Fibroblast of mammary gland (primary cell): ENCODE measurements at places on chromosomes 1 and 21.

DNA sequence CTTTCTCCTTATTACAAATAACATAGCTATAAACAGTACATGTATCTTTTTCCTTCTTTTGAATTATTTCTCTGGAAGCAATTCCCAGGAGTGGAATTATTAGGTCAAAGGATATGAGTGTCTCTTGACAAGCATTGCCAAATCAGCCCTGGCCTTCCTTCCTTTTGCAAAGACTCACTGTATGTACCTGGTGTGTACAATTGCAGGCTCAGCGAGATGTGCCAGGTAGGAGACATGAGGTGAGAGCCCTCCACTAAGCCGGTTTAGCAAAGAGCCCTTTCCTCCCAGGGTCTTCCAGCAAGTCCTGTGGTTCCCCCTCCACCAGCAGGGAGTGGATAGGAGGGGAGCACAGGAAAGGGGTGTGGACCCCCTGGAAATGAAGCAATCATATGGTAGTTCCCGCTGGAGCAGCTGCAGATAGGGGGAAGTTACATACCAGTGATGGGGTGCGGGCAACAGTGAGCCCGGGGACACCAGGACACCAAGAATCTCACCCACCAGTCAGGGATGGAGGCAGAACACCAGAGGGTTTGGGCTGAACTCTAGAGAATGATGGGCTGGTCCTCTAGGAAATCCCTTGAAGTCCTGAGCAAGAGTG lies 18.3 kb downstream of the RCSD1 start:
- no peak for DNase-seq

- DNase-seq, result peak; percentile 35
These were observed 233 bp downstream of the ADAMTS5 start for GRCh38 chr21:26966649-26967061.

- DNase-seq, result no peak
These were observed 43.5 kb downstream of the FBXO2 start for GRCh38 chr1:11610629-11611180.

- DNase-seq, result no peak
These were observed 457.3 kb upstream of the RGS18 start for GRCh38 chr1:191700922-191701321.

DNA sequence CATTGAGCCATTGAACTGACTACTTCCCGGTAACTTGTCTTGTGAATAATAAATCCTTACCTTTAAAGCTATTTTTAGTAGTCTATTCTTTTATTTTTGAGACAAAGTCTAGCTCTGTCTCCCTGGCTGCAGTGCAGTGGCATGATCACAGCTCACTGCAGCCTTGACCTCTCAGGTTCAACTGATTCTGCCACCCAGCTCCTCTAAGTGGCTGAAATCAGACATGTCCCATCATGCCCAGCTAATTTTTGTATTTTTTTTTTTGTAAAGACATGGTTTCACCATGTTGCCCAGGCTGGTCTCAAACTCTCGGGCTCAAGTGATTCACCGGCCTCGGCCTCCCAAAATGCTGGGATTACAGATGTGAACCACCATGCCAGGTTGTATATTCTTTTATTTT lies 59.3 kb upstream of the PTGS2 start:
- DNase-seq, result no peak

DNA sequence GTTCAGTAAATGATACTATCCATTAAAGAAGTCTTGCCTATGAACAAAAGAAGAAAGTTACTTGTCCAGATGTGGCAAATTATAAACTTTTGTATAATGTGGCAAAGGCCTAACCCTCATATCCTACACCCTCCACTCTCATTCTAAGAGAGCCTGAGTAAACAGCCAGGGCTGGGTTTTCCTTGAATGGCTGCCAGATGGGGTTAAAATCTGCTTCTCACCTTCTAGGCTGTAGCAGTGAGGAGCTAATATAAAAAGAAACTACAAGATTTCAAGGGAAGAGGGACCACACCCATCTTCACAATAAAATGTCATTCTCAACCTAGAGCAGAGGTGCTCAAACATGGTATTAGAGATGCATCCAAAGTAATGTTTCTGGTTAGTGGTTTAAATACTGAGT lies 8.9 kb downstream of the RABIF start:
- no peak for DNase-seq

DNA sequence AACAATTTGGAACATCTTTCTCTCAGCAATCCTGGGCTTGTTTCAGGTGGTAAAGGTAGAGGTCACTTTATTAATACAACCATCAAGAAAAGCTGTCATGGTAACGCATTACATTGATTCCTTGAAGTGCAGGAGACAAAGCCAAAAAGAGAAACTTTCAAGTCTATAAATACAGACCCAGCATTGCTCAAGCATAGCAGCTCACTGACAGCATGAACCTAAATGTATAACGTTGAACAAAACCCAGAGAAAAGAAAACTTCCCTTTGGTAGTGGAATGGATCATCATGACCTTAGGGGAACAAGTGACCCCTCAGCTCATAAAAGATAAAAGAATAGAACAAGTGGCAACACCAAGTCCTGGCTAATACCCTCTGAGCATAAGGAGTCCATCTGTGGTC lies 332.2 kb downstream of the NTNG1 start:
- no peak for DNase-seq

DNA sequence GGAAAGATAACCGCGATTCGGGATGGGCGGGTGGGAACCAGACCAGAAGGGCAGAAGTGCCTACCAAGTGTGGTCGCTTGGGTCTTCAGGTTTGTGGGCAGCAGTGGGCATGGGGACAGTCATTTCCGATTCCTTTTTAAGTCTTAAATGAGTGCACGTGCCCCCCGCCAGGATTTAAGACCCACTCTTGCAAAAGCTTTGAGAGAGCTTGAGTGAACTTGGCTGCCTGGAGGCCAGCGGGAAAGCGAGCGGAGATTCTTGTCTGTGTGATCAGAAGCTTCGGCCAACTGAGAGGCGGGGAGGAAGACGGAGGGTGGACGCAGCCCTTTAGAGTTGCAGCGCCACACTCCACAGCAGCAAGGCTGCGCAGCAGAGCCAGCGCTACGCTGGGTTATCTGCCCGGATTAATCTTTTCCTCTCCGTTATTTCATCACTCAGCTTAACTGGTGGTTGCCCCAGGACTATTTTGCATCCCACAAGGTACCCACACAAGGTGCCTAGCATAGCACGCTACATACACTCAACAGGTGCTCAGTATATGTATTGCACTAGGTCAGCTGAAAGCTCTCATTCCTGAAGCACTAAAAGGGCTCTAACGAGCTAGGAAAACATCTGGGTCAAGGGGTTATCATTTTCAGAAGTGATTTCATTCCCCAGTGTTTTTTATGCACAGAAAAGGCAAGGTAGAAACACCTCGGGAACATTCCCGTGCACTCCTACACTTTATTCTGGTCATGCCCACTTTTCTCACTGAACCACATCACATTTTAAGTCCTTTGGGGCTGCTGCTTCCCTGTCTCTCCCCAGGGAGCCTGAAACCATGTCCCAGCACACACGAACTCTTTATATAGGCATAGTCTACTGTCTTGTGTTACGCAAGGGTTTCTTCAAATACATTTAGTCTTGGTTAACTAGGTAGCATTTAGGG lies 1.5 kb upstream of the BATF3 start:
- DNase-seq, result peak; percentile 52

GRCh38 chr1:166040202-166040997 lies 126.4 kb downstream of the FAM78B start:
- no peak for DNase-seq

- no peak for DNase-seq
These were observed 30.2 kb downstream of the LAMB3 start for GRCh38 chr1:209621741-209622655.

DNA sequence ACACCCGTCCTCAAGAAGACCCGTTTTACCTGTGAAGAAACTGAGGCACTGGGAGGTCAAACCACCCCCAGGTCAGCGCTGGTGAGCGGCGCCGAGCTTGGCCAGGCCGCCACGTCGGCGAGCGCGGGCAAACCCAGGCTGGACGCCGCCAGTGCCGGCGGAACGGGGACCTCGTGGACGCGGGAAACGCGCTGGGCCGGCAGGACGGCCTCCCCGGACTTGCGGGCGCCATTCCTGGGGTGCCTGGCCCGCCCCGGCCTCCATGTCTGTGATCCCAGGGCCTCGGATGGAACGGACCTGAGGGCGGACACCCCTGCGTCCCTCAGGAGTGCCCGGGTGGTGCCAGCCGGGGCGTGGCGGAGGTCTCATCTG lies 764 bp upstream of the SUMO3 start:
- DNase-seq, result no peak

- no peak for DNase-seq
These were observed 2.4 kb upstream of the WNT9A start for GRCh38 chr1:227949954-227950734.

DNA sequence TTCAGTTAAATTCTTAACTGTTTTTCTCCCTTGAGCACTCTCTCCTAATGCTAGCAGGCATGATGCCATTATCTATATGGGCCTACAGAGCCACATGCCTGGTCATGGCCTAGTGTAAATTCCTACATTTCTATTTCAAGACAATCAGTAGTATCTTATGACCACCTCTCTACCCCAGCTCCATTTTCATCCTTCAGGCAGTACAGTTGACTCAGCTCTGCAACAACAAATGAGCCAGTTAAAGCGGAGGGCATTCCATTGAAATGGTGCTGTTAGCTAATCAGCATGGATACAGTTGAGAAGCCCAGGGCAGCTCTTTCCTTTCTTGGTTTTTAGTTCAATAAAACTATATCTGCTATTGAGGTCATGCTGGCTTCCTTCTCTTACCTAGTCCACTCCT lies 150.0 kb downstream of the PPP1R12B start:
- no peak for DNase-seq

GRCh38 chr1:204630132-204630905 lies 55.2 kb downstream of the LRRN2 start:
- DNase-seq, result no peak

GRCh38 chr1:78102916-78103315 lies 57.1 kb downstream of the GIPC2 start:
- DNase-seq, result peak; percentile 59

- peak; percentile 17 for DNase-seq
These were observed 486 bp downstream of the HSPA13 start for GRCh38 chr21:14382486-14382834.

DNA sequence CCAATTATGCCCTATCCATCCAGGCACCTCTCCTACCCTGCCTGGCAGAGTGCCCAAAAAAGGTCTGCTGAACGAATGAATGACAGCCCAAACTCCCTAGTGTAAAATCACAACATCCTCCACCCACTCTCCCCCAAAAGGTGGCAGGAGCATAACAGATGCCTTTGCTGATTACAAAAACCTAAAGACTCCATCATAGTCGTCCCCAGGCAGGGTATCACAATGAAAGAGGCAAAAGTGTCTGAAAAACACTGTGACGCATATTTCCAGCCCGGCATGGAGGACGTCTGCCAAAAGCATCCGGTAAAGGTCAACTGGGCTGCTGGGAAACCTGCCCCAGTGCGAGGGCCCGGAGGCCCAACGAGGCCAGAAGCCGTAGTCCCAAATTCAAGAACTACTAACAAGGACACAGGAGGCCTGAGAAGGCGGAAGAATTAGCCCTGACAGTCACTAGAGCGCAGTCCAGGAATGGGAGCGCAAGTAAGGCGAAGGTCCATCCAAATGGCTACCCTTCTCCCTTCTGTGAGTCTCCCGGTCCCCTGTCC lies 576 bp downstream of the SMIM12 start:
- DNase-seq, result peak; percentile 66

DNA sequence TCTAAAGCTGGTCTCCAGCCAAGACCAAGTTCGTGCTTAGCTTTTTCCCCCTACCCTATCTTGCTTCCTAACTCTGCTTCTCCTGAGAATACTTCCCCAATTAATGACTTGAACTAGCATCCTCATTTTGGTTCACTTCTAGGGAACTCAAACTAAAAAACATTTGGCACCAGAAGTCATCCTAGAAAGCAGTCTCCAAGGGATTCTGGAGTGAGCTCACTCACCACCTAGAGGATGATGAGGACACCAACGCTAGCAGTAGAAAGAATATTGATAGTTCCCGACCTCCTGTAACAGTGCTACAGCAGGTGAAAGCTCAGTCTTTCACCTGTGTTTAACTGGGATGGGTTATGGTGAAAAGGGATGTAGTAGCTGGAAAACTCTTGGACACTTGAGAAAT lies 4.7 kb upstream of the PSMB2 start:
- peak; percentile 31 for DNase-seq

DNA sequence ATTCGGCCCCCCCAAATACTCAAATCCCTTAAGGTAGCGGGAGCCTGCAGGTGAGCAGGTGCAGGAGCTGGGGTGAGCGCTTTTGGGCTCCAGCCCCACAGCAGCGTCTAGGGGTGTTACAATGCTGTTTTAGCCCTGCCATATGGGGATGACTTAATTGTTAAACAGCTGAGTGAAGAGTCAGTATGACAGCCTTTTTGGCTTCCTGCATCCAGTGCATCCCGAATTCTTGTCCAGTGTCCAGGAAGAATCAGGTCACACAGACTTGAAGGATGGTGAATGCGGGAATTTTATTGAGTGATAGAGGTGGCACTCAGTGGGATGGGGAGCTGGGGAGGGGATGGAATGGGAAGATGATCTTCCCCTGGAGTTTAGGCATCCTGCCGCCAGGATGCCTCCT lies 30.4 kb upstream of the HHAT start:
- DNase-seq, result no peak

DNA sequence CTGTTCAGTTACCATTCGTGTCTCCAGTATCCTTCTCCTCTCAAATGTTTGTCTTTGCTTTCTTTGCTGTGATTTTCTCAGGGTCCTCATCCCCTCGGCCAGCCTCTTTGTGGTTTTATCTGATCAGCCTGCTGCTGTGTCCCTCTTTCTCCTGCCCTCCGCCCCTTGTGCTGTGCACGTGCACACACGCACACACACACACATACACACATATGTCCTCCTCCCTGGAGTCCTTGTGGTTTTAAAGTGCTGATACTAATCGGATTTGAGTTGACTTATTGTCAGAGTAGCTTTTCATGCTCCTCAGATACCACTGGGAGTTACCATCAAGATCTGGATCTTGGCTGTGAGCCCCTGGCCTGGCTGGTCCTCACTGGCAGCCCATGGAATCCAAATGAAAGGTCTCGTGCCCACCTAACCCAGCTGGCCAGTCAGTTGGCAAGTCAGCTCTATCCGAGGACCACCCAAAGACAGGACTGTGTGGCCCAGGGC lies 34.1 kb downstream of the QSOX1 start:
- no peak for DNase-seq

DNA sequence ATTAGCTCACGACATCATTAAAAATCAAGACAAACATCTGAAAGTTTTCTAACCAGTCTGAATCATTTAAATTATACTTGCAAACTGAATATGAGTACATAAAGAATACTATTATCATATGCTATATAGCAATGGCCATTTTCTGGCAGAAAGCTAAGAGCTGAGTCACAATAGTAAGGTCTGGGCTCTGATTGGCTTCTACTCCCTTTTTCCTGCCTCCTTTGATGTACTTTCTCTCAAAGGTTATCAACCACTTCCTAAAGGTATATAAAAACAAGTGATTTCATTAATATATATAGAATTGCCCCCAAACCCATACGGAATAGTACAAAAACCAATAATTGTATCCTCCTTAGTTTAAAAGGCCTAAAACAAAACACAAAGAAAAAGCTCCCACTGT lies 7.0 kb downstream of the KCNA3 start:
- no peak for DNase-seq

GRCh38 chr1:51669816-51670215 lies 52.9 kb downstream of the OSBPL9 start:
- DNase-seq, result no peak

DNA sequence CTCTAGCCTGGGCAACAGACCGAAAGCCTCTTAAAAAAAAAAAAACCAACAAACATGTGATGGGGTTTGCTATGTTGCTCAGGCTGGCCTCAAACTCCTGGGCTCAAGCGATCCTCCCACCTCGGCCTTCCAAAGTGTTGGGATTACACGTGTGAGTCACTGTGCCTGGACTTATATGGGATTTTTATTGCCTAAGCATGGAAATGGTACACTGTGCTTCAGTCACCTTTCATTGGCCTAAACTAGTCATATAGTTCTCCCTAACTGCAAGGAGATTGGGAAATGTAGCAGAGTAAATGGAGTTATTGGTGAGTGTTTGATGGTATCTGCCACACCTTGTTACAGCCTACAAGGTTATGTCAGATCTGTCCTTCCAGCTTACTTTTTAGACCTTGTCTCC lies 17.2 kb upstream of the MEF2D start:
- peak; percentile 68 for DNase-seq
